Fibroblast of lung (primary cell): ENCODE measurements at places on chromosomes 2 and 18. TPM values are rescaled to one million over a fixed set of nuclear protein-coding genes. Genes with fewer than 3 reads are reported as not detected.

DNA sequence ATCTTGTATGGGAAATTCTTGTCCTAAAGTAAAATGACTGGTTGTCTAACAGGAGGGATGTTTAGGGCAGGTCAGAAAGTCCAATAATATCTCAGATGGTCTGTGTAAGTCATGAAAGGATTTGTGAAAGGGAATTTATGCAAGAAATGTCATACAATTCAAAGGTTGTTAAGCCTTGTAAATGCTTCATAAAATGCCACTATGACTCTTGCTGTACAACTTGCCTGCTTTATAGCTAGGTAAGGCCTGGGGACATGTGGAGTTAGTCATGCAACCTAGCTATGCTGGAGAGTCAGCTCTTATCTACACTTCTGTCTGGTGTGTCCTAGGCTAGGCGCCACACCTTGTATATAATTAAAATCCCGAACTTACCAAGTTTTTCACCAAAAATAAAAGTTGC, 36.9 kb upstream of the VWA3B start:
- DNase-seq = no peak

- DNase-seq = no peak
These were observed 12.9 kb upstream of the ANKRD53 start for GRCh38 chr2:70965506-70965905.

DNA sequence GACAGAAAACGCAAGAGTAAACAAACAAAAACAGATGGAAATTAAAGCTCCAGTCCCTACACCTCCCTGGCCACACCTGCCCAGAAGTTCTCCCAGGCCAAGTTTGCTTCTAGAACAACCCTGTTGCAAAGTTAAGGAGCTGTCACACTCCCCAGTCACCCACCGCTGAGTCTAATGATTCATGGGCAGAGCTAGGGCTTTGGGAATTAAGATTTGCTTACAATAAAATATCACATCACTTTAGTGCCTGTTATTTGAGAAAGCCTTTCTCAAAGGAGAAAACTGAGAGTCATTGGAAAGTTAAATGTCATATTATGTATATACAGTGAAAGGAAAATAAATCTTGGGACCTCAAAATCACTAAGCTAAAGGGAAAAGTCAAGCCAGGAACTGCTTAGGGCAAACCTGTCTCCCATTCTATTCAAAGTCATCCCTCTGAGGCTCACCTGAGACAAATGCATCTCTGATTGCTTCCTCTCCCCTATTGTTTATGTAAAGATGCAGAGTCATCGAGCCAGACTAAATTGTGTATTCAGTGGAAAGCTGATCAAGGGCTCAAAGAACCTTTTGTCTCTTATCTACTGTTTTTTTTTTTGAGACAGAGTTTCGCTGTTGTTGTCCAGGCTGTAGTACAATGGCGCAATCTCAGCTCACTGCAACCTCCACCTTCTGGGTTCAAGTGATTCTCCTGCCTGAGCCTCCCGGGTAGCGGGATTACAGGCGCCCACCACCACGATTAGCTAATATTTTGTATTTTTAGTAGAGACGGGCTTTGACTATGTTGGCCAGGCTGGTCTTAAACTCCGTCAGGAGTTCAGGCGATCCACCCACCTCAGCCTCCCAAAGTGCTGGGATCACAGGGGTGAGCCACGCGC, 2.8 kb downstream of the CRYGB start:
- no peak for DNase-seq

Gene AQP4
- total RNA-seq = not detected in 2 replicates

Gene RNF152
- total RNA-seq = 15.2 and 24.4 TPM in 2 replicates
